ENCODE measurements at places on chromosomes 12 and 14.

GRCh38 chr14:41403360-41403759 is 203.3 kb upstream of the LRFN5 start:
- no peak for DNase-seq

- no peak for DNase-seq
Measured at GRCh38 chr12:63964301-63964700, 119.8 kb downstream of the SRGAP1 start.

DNA sequence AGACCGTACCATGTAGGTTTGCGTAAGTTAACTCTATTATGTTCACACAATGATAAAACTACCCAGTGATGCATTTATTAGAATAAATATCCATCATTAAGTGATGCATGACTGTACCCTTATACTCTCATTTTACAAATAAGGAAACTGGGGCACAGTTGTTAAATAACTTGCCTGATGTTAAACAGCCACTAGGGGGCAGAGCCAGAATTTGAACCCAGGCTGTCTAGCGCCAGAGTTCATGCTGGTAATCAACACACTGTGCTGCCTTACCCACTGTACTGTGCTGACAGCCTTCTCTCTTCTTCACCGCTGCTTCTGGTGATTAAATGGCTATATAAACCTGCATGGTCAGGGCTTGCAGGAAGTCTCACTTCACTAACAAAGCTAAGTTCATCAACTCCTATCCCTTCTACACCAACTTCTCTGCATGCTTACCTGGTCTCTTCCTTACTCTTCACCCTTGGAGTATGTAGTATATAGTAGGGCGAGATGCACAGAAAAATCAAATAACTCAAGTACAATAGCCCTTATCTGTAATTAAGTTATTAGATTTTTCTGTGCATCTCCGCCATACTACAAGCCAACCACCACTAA is 43.6 kb upstream of the APPL2 start:
- DNase-seq = peak; percentile 8

DNA sequence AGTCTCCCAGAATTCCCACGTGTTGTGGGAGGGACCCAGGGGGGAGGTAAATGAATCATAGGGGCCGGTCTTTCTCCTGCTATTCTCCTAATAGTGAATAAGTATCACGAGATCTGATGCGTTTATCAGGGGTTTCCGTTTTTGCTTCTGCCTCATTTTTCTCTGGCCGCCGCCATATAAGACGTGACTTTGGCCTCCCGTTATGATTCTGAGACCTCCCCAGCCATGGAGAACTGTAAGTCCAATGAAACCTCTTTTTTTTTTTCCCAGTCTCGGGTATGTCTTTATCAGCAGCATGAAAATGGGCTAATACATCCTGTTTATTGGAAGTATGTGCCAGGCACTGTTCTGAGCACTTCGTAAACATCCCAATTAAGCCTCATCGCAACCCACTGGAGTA is 788 bp downstream of the KRT72 start:
- no peak for DNase-seq

DNA sequence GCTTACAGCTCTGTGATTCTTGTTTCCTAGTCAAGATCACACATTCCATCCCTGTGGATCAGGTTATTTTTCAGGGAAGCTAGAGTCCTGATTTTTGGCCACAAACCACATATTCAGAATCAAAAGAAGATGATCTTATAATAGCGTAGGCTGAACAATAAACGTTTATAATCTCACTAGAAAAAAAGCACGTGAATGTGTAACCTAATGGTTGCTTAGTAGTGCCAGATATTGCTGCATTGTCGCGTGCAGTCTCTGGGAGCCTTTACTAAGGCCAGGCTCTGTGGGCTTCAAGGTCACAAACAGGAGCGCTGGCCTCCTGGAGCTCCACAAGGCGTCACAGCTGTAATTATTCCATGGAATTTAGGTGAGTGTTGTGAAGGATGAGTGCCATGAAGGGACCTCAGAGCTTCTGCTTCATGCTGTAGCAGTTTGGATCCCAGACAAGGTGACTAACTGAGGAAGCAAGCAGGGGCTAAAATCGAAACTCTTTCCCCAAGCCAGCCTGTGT is 17.4 kb downstream of the CDKN1B start:
- no peak for DNase-seq

- DNase-seq = no peak
Measured at GRCh38 chr12:28231248-28231647, 41.0 kb downstream of the CCDC91 start.

- no peak for DNase-seq
Measured at GRCh38 chr12:97474161-97474560, 11.6 kb downstream of the RMST start.

DNA sequence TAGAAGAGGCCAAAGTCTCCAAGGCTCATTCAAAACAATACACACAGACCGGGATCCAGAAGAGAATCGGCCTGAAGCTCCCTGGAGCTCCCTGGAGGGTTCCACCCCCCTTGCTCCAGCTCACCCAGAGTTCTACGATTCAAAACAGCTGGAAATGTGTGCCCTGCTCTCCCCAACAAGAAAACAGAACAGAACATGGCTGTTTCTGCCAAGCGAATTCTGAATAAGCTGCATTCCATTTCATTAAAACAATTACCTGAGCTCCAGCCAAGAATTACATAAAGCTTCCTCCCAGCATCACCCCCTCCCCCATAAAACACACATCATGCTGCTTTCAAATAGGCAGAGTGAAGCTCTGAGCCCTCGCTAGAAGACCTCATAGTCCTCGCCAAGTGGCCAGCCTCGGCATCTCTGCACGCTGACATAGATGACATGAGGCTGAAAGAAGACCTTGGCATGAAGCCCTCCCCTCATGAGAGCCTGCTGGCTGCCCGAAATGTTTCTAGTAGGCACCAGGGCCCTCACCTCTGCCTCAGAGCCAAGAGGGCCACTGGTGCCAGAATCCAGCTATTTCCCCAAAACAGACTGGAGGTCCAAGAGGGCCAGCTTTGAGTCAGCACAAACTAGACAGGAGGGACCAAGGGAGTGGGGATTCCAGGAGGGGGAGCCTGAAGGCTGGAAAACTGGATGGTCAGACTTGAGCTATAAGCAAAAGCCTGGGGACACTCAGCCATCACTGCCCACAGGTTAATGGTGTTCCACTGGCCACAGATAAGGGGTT is 8.3 kb downstream of the PXN start:
- DNase-seq = no peak

DNA sequence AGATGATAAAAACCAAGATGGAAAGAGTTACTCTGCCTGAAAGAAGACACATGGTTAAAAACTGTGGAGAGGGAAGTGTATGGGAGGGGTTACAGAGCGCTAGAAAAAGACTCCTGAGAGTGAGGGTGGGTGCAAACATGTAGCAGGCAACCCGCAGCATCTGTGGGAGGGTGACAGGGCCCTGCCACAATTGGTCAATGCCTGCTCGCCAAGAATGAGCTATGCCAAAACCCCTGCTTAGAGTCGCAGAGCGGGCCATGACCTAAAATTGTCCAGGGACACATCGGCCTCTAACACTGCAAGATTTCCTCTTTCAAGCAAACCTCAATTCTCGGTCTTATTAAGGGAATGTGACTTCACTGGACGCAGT is 700 bp downstream of the PRKAG1 start:
- peak; percentile 25 for DNase-seq

DNA sequence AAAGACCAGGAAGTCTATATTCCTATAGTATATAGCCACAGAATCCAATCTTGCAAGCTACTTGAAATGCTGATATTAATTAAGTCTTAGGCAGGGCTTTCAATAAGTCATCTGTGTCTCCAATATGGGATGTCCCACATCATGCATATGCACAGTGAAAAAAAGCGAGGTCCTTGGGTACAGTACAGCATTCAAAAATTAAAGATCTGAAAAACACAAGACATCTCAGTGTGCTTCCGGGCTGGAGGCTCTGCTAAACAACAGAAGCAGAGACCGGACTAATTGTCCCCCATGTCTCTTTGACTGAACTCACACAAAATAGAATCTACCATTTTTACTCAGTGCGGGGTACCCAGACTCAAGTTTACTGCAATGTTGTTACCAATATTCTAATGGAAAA is 156.0 kb downstream of the DAD1 start:
- DNase-seq = no peak

DNA sequence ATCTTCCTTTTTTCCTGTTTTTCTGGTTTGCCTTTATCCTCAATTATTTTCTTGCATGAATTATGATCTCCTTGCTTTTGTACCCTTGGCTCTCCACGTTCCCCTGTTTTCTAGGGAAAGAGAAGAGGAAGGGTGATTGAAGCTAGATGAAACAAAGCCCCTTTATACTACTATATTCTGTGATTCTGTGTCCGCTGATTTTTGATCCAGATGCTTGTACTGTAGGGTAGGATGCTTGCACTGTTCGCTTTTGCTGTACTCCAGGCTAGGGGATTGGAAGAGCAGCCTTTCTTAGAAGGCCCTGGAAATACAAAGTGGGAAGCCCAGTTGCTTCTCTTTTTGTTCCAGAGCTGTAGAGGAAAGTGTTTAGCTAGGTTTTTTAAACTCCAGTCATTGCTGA is 35.1 kb upstream of the KLHDC2 start:
- no peak for DNase-seq

DNA sequence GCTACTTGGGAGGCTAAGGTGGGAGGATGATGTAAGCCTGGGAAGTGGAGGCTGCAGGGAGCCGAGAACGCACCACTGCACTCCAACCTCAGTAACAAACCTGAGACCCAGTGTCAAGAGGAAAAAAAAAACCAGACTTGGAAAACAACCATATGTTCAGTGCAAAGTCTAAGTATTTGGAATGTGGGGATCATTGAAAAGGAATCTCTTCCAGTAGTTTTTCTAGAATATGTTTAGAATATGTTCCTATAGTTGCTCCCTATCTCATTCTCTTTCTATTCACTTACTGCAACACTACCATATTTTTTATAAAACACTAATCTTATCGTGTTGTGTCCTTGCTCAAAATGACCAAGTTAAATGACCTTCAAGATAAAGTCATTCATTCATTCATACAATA is 423.5 kb upstream of the SOX5 start:
- DNase-seq = no peak

DNA sequence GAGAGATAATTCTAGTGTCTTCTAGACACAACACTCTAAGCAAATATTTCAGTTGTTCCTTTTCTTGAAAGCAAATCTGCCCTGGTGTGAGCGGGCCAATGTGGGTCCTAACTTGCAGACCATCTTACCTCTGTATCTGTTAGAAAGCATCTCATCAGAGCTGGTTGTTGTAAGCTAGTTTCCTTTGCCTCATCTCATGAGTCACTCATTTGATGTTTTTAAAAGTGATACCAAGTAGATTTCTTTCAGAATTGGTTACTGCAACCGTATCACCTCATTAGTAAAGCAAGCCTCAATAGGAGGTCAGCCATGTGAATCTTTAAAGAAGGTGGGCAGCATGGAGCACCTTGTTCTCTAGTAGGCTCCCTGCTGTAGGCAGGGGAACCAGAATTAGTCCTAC is 78.6 kb downstream of the DAAM1 start:
- no peak for DNase-seq

GRCh38 chr12:32270818-32271710 is 128.3 kb upstream of the FGD4 start:
- DNase-seq = no peak

GRCh38 chr12:113184900-113185179 is 438 bp downstream of the DDX54 start:
- DNase-seq = peak; percentile 83

DNA sequence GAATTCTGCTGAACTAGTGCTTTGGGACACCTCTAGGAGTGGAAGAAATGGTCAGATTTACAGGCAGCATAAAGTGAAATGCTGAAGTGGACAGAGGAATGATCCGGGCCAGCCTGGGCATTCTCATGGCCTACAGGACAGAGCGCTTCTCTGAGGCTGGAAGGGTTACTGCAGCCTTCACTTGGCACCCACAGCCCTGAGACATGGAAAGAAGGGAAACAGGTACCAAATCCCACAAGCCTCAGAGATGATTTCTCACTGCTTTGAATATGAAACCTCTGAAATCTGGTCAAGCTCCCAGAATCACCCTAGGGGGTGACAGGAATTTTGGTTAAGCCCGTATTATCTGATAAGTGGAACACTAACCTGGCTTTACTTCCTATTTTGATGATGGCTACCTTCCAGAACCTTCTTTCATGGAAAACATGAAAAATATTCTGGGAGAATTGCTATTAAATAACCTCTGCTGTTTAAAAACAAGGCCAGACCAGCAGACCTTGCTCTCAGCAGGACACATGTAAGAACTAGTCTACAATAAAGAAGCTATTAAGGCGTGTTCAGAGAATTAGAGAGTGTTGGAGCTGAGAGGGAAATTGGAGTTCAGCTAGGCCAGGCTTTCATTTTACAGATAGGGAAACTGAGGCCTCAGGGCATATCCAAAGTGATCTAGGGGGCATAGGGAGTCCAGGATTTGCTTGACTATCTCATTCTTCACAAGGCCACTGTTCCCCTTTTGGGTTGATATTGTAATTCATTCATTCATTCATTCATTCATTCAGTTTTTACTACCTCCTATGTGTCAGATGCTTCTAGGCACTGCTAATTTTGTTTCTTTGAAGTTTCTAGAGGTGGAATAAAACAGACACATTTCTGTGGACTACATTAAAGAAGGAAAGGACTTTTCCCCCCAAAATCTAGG is 281.5 kb downstream of the ZFP36L1 start:
- DNase-seq = no peak

GRCh38 chr12:25655702-25656101 is 102.6 kb upstream of the LMNTD1 start:
- DNase-seq = no peak

GRCh38 chr14:95562892-95563685 is 28.2 kb downstream of the GLRX5 start:
- DNase-seq = no peak

GRCh38 chr12:132710405-132711079 is at the start of gene PGAM5:
PGAM5 (plus strand) TSS chr12:132710842; CDS start chr12:132710877, 35 bp downstream.
- DNase-seq = peak; percentile 91

GRCh38 chr12:116603546-116604177 is 44.5 kb downstream of the MAP1LC3B2 start:
- no peak for DNase-seq

- no peak for DNase-seq
Measured at GRCh38 chr14:62209287-62209899, 447.2 kb downstream of the SNAPC1 start.

DNA sequence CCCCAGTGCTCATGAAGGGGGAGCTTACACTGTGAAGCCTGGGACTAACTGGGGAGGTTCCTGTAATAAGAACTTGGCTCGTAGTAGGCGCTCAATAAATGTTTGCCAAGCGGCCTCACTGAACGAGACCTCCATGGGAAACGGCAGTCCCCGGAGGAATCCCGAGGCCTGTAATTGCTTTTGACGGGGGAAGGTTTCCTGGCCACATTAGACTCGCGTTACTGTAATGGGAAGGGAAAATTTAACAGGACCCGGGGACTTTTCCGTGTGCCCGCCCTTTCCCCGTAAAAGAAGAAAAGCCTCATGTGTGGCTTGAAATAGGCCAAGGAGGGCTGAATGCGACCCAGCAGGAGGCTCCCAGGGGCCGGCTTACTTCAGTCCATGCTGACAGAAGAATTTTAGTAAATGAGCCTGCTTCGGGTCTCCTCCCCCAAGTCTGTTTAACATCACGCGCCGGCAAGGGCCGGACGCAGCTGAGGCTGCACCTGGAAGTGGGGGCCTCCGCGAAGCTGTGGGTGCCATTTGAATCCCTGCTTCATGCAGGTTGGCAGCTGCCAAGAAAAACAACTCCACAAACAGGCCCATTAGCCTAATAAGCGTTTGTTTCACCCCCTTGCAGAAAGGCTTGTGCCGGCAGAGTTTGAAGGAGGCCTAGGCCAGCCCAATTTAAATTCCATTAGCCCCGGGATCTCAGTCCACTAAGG is 39.8 kb upstream of the PWP1 start:
- no peak for DNase-seq

All from activated CD4-positive, alpha-beta T cell treated with anti-CD3 and anti-CD28 coated beads, Interleukin-2, amount 50 U/mL, for 4 hours (primary cell).